NCI-H187 treated with DMSO at 0.1 percent for 48 hours (cell line): ENCODE measurements at places on chromosomes 13 and 19.

- DNase-seq = no peak
These were observed 52.3 kb downstream of the LRCH1 start for GRCh38 chr13:46605076-46605824.

DNA sequence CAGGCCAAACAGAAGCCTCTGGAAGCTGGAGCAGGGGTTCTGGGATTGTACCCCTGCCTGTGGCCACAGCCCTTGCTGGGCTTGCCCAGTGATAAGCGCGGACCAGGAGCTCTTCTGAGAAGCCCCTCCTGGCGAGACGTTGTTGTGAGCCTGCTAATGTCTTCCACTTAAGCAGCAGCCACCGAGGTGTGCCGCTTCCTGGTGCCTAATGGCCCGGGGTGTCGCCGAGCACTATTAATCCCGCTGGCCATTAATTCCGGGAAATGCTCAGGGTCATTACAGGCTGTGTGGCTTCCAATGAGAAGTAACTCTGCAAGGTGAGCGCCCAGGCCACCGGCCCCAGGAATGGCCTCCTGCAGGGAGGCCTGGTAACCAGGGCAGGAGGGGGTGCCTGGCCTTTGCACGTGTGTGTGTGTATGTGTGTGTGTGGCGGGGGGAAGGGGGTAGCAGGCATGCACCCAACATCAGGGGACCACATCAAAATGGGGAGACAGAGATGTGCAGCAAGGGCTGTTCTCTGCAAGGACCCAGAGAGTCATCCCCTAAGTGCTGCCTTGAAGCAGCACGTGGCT is 175.0 kb downstream of the URI1 start:
- no peak for DNase-seq

GRCh38 chr19:15177269-15178116 is 23.3 kb downstream of the NOTCH3 start:
- no peak for DNase-seq

- DNase-seq = no peak
These were observed 112.4 kb downstream of the SIPA1L3 start for GRCh38 chr19:38019396-38019724.

DNA sequence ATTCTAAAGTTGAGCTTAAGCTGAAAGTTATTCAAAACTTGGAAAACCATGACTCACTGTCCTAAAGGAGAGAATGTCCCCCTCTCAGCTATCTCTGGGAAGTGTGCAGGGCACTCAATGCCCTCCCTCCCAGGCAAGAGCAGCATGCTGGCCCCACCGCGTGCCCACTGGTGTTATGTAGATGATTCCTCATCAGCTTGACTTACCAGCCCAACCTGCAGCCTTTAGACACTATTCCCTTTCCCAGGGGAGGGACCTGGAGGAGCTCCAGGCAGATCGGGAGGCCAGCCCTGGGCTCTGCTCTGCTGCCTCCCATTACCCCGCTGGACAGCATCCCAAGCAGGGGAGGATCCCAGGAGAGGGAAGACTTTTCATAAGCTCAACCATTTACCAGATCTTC is 124.6 kb downstream of the FGF14 start:
- DNase-seq = no peak

- no peak for DNase-seq
These were observed 173.5 kb downstream of the DCT start for GRCh38 chr13:94305934-94306333.

- no peak for DNase-seq
These were observed 139.9 kb upstream of the PCDH9 start for GRCh38 chr13:67369895-67370660.

- DNase-seq = no peak
These were observed 36.6 kb upstream of the MEDAG start for GRCh38 chr13:30869491-30869890.

- DNase-seq = no peak
These were observed 23.7 kb upstream of the TNFSF14 start for GRCh38 chr19:6693681-6694080.

GRCh38 chr13:28401303-28402056 is 93.4 kb downstream of the FLT1 start:
- DNase-seq = no peak
